ENCODE measurements at places on chromosomes 3 and 15. TPM values are rescaled to one million over a fixed set of nuclear protein-coding genes. Genes with fewer than 3 reads are reported as not detected.

Gene TTLL13
- total RNA-seq: 0.13 TPM

Gene CCDC39
- not detected for total RNA-seq

Gene VGLL3
- total RNA-seq: 15.7 TPM

Gene RAB27A
- total RNA-seq: 17.4 TPM

Gene RTP3
- total RNA-seq: not detected

Gene GOLGA8S
- 0.13 TPM for total RNA-seq

Gene CCDC191
- 5.0 TPM for total RNA-seq

Gene STT3B
- total RNA-seq: 177 TPM

Gene HRH1
- 34.6 TPM for total RNA-seq

Gene ACVR2B
- total RNA-seq: 3.4 TPM

Gene CCNDBP1
- 53.8 TPM for total RNA-seq

Gene CILP
- 4.6 TPM for total RNA-seq

Gene LRRIQ4
- under 0.01 TPM for total RNA-seq

Gene FAM3D
- not detected for total RNA-seq

Gene CHRNA5
- 0.32 TPM for total RNA-seq

Gene NEK11
- 11.6 TPM for total RNA-seq

Gene RHOV
- total RNA-seq: not detected

Gene CACNA2D3
- 17.7 TPM for total RNA-seq

Gene GABRG3
- not detected for total RNA-seq

Gene EHHADH
- 7.3 TPM for total RNA-seq

Gene TLR9
- 0.13 TPM for total RNA-seq

Gene IGF2BP2
- total RNA-seq: 34.9 TPM
